Breast epithelium (tissue), 4 donors: ENCODE measurements at places on chromosomes 7 and 10. TPM values are rescaled to one million over a fixed set of nuclear protein-coding genes. Genes with fewer than 3 reads are reported as not detected.

- H3K36me3 ChIP-seq: no peaks in the 10 kb centered on the region
- H3K27ac ChIP-seq: no peak overlapping the region
- no peak overlapping the region for H3K4me3 ChIP-seq
- H3K4me1 ChIP-seq: peaks cover 5% of the 10 kb centered on the region
- no peak for DNase-seq
Measured at GRCh38 chr7:155219154-155219531, 78.5 kb upstream of the INSIG1 start.

DNA sequence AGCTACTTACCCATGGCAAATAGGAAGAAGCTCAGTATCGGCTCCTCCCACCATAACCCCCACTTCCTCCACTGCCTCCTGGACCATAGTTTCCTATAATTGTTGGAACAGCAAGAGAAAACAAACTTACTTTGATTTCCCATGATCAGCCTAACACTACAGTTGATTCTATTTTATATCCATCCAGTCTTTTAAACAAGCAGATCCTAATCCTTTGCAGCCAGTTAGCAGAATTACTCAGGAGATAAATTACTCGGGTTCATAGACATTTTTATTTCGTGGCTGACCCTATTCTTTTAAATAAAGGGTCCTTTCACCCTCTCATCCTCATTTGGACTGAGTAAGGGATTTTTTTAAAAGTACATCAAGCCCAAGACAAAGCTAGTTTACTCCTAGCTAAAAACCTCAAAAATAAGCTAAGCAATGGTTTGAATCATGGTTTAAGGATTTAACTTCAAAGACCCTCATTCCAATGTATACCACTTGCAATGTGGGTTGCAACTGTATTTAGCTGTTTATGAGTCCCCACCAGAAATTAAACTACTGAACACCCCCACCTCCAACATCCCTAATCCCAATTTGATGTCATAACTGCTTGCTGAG is 8.0 kb downstream of the HNRNPA2B1 start:
- no peaks in the 10 kb centered on the region for H3K27me3 ChIP-seq
- H3K4me1 ChIP-seq: peaks cover 32% of the 10 kb centered on the region
- no peaks in the 10 kb centered on the region for H3K36me3 ChIP-seq

GRCh38 chr10:118912961-118913600 is 116.4 kb upstream of the NANOS1 start:
- H3K27me3 ChIP-seq: no peaks in the 10 kb centered on the region
- H3K36me3 ChIP-seq: no peaks in the 10 kb centered on the region
- H3K27ac ChIP-seq: peak overlapping the region; percentile 25
- no peaks in the 10 kb centered on the region for H3K4me1 ChIP-seq
- DNase-seq: no peak

- peak overlapping the region; percentile 63 for H3K4me3 ChIP-seq
- H3K4me1 ChIP-seq: no peaks in the 10 kb centered on the region
- DNase-seq: peak; percentile 66
- no peaks in the 10 kb centered on the region for H3K27me3 ChIP-seq
- no peaks in the 10 kb centered on the region for H3K36me3 ChIP-seq
Measured at GRCh38 chr10:110530131-110530831, 32.6 kb downstream of the DUSP5 start.

- H3K36me3 ChIP-seq: no peaks in the 10 kb centered on the region
- H3K4me3 ChIP-seq: no peak overlapping the region
- H3K27ac ChIP-seq: no peak overlapping the region
- no peaks in the 10 kb centered on the region for H3K27me3 ChIP-seq
- H3K4me1 ChIP-seq: no peaks in the 10 kb centered on the region
Measured at GRCh38 chr10:103199488-103199887, 6.4 kb upstream of the NT5C2 start.

DNA sequence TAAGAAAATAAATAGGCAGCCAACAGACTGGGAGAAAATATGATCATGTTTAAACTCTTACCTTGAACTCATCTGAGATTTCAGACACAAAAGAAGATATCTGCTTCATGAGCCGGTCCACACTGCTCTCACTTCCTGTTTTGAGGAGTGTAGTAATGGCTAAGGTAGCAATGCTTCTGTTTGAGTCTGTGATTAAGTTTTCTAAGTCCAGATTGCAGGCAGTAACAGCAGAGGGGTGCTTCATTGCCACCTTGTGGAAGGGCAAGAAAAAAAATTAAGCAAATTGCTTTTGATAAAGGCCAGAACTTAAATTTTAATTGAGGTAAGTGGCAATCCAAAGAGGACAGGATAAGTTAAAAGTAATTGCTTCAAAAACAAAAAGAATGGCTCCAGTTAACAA is 69.1 kb downstream of the MEST start:
- H3K27ac ChIP-seq: no peak overlapping the region
- H3K36me3 ChIP-seq: no peaks in the 10 kb centered on the region
- no peak for DNase-seq
- no peaks in the 10 kb centered on the region for H3K4me1 ChIP-seq
- no peak overlapping the region for H3K4me3 ChIP-seq

DNA sequence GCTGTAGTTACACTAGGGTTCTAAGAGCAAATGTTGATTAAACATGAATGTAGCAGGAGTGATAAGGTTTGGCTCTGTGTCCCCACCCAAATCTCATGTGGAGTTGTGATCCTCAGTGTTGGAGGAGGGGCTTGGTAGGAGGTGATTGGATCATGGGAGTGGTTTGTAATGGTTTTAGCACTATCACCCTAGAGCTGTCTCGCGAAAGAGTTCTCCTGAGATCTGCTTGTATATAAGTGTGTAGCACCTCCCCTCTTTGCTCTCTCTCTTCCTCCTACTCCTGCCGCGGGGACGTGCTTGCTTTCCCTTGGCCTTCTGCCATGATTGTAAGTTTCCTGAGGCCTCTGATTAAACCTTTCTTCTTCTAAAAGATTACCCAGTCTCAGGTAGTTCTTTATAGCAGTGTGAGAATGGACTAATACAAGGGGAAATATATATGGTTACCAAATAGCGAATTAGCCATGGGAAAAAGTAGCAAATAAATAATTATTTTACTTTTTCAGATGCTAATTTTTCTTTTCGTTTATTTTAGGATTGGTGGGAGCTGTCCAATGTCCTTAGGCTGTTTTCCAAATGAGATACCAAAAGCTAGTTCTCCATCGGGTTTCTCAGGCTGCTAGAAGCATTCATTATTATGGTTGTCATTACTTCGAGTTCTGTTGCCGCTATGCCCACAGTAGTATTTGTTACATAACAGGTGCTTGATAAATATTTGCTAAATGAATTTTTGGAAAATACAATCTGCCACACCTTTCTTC is 58.7 kb downstream of the PTEN start:
- no peak for DNase-seq
- H3K36me3 ChIP-seq: no peaks in the 10 kb centered on the region
- H3K27ac ChIP-seq: no peak overlapping the region
- no peaks in the 10 kb centered on the region for H3K27me3 ChIP-seq
- H3K4me1 ChIP-seq: no peaks in the 10 kb centered on the region

DNA sequence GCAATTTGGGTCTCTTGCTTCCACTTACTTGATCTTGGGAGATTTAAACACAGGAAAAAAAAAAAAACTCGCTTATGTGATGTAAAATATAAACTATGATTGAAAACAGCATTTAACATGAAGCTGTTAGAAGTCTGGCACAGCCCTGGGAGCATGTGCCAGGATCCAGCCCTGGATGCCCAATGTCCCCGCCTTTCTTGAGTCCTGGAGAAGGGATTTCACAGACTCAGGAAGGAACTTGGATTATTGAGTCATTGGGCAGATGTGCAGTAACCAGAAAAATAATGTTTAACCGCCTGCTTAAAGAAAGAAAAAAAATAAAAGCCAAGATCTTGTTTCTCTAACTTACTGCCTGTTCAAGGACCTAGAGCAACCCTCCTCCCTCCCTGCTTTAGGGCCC is 3.7 kb upstream of the JCAD start:
- no peaks in the 10 kb centered on the region for H3K27me3 ChIP-seq
- no peak overlapping the region for H3K27ac ChIP-seq
- H3K4me1 ChIP-seq: no peaks in the 10 kb centered on the region
- H3K36me3 ChIP-seq: no peaks in the 10 kb centered on the region

GRCh38 chr10:6019010-6019782 is 41.9 kb upstream of the IL15RA start:
- no peak overlapping the region for H3K4me3 ChIP-seq
- H3K27me3 ChIP-seq: no peaks in the 10 kb centered on the region
- no peak for DNase-seq
- H3K36me3 ChIP-seq: no peaks in the 10 kb centered on the region
- no peaks in the 10 kb centered on the region for H3K4me1 ChIP-seq

DNA sequence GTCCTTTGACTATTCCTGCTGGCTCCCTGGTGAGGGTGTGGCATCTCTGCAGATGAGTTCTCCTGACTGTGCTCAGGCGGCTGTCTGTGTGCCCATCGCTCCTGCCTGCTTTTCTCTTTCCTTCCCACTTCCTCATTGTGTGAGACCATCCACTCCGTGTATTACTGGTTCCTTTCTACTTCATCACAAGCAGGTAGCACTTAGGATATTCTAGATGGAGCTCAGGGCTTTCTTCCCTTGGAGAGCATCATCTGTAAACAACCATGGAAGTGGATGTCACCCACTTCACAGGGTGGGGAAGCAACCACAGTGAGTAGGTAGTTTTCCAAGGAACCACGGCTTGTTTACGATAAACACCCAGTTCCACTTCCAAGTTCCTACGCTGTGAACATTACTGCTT is 15.7 kb downstream of the DNAJB6 start:
- H3K27ac ChIP-seq: no peak overlapping the region
- DNase-seq: no peak
- H3K27me3 ChIP-seq: no peaks in the 10 kb centered on the region
- peaks cover 8% of the 10 kb centered on the region for H3K4me1 ChIP-seq

GRCh38 chr10:133013463-133013862 is 71.1 kb upstream of the CFAP46 start:
- DNase-seq: no peak
- no peak overlapping the region for H3K4me3 ChIP-seq
- no peaks in the 10 kb centered on the region for H3K36me3 ChIP-seq
- H3K27ac ChIP-seq: no peak overlapping the region
- H3K4me1 ChIP-seq: no peaks in the 10 kb centered on the region

DNA sequence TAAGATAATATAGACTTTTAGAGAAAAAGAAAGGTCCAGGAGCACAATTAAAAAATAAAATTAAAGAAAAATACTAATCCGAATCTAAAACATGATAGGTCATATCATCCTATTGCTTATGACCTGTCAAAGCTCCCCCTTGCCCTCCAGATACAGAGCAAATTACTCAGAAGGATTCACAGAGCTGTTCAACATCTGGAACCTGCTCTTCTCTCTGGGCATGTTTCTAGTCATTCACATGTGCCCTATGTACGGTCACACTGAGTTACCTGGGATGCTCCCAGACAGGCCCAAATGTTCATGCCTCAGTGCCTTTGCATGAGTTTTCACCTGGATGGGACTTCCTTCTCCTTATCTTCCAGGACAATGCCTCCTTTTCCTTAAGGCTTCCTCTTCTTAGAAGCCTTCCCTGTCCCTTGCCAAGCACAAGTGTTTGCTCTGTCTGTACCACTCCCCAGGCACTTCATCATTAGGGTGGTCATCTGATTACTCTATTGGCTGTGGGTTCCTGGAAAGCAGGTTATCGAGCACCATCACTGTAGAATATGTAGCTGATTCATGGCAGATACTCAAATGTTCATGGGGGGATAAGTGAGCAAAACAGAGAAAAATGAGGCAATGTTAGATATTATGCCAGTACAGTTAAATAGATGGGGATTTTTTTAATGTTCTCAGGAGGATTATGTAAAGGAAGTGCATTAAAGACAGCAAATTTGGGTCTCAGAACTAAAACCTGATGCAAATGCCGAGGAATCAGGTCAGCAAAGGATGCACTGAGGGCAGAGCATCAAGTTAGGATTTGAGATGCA is 12.0 kb upstream of the AOAH start:
- no peak for DNase-seq
- no peak overlapping the region for H3K27ac ChIP-seq
- no peaks in the 10 kb centered on the region for H3K36me3 ChIP-seq
- H3K27me3 ChIP-seq: no peaks in the 10 kb centered on the region
- H3K4me3 ChIP-seq: no peak overlapping the region

- no peaks in the 10 kb centered on the region for H3K27me3 ChIP-seq
- DNase-seq: no peak
- no peaks in the 10 kb centered on the region for H3K36me3 ChIP-seq
- H3K27ac ChIP-seq: no peak overlapping the region
Measured at GRCh38 chr10:11568578-11568977, 42.9 kb downstream of the USP6NL start.

- DNase-seq: no peak
- no peaks in the 10 kb centered on the region for H3K27me3 ChIP-seq
- no peak overlapping the region for H3K4me3 ChIP-seq
- no peaks in the 10 kb centered on the region for H3K36me3 ChIP-seq
- H3K27ac ChIP-seq: no peak overlapping the region
- no peaks in the 10 kb centered on the region for H3K4me1 ChIP-seq
Measured at GRCh38 chr7:150313367-150313809, 9.8 kb upstream of the LRRC61 start.

GRCh38 chr7:52726986-52727385 is 308.4 kb upstream of the POM121L12 start:
- H3K36me3 ChIP-seq: no peaks in the 10 kb centered on the region
- no peak for DNase-seq
- H3K27me3 ChIP-seq: no peaks in the 10 kb centered on the region
- no peak overlapping the region for H3K4me3 ChIP-seq
- no peak overlapping the region for H3K27ac ChIP-seq

DNA sequence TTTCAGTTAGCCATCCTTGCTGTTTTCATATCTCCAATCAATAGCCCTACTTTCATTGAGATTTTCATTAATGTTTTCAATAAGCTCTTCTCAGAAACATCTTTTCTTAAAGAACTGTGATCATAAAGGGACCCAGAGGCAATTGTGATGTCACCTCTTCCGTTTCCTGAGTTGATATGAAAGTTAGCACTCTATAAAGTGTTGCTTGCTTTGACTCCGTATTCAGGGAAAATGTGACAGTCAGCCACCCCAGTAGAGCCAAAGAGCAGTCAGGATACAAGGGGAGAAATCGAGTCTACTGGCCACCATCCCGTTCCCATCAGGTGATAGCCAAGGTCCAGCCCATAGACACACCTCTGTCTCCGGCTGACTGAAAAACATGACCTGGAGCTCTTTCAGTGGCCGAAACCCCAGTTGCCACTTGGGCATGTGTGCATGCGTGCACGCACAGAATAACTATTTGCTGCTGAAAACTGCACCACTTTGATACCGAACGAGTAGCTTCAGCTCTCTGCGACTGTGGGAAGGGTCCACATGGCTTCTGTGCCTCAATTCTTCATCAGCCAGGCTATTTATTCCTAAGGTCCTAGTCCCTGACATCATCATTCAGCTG is 291.4 kb downstream of the USP6NL start:
- H3K4me1 ChIP-seq: no peaks in the 10 kb centered on the region
- H3K27me3 ChIP-seq: no peaks in the 10 kb centered on the region
- DNase-seq: no peak
- H3K27ac ChIP-seq: no peak overlapping the region

GRCh38 chr7:43196379-43196778 is 83.9 kb downstream of the HECW1 start:
- no peak overlapping the region for H3K27ac ChIP-seq
- no peaks in the 10 kb centered on the region for H3K36me3 ChIP-seq
- no peaks in the 10 kb centered on the region for H3K27me3 ChIP-seq
- no peaks in the 10 kb centered on the region for H3K4me1 ChIP-seq

Gene EBF3
- 6.6 TPM for total RNA-seq

Gene DGKB
- 0.16 TPM for total RNA-seq
